Activated CD4-positive, alpha-beta T cell treated with anti-CD3 and anti-CD28 coated beads, Interleukin-2, amount 10 ng/mL, durations not matched to agents 24 days and 14 days (primary cell): ENCODE measurements at places on chromosomes 5 and 9.

DNA sequence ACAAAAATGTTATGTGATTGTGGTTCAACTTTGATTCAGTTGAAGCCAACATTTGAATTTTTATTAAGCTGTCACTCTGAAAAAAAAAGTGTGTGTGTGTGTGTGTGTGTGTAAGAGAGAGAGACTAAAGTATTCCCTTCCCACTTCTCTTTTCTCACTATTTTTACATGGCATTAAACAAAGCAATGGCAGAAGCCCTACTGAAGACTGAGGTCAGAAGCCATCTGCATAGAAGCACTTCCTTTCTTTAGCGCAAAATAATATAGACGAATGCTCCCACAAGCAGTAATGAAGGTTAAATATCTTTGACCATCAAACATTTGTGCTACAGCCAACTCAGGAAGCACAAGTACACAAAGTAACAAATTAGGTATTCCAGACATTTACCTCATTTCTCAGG lies 540.5 kb downstream of the KCTD16 start:
- no peak overlapping the region for H3K27ac ChIP-seq
- no peaks in the 10 kb centered on the region for H3K27me3 ChIP-seq
- no peak overlapping the region for H3K4me3 ChIP-seq
- no peak for DNase-seq

- DNase-seq: no peak
- peaks cover 8% of the 10 kb centered on the region for H3K36me3 ChIP-seq
- H3K27me3 ChIP-seq: no peaks in the 10 kb centered on the region
- no peak overlapping the region for H3K4me3 ChIP-seq
Observed at GRCh38 chr5:102794047-102794446, 38.9 kb downstream of the PAM start.

DNA sequence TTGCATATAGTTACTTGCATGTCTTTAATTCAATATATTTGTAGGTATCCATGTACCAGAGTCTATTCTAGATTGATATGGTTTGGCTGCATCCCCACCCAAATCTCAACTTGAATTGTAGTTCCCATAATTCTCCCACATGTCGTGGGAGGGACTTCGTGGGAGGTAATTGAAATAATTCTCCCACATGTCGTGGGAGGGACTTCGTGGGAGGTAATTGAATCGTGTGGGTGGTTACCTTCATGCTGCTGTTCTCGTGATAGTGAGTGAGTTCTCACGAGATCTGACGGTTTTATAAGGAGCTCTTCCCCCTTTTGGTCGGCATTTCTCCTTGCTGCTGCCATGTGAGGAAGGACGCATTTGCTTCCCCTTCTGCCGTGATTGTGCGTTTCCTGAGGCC lies 16.5 kb downstream of the FBXL7 start:
- no peaks in the 10 kb centered on the region for H3K36me3 ChIP-seq
- DNase-seq: no peak
- H3K4me3 ChIP-seq: no peak overlapping the region
- H3K27ac ChIP-seq: no peak overlapping the region
- H3K4me1 ChIP-seq: no peaks in the 10 kb centered on the region

- H3K27ac ChIP-seq: peak overlapping the region; percentile 86
- H3K27me3 ChIP-seq: peaks cover 20% of the 10 kb centered on the region
- DNase-seq: no peak
- H3K4me3 ChIP-seq: peak overlapping the region; percentile 92
- H3K36me3 ChIP-seq: peaks cover 9% of the 10 kb centered on the region
Observed at GRCh38 chr5:56908942-56909293, 478 bp upstream of the SETD9 start.

DNA sequence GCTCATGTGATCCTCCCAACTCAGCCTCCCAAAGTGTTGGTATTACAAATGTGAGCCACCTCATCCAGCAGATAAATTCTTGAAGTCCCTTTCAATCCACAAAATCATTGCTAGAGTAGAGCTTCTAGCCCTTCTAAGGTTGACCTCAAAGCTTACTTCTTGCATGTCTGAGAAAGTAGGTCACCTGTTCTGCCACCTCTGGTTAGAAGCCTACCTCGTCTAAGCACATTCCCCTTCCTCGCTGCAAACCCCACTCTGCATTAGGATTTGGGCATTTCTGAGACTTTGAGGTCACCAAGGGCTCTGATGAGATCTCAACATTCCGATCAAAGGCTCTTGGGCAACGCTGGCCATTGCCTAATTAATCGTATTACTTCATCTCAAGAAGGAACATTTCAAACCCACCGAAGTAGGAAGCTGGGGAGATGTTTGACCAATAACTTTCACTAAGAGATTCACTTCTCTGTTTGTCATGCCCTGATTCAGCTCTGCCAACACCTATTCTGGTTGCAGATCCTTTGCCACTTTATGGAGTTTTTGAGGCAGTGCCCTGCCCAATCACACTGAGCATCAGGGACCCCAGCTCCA lies 8.6 kb downstream of the ADAM19 start:
- peaks cover 82% of the 10 kb centered on the region for H3K4me1 ChIP-seq
- peaks cover 86% of the 10 kb centered on the region for H3K36me3 ChIP-seq
- peak overlapping the region; percentile 56 for H3K27ac ChIP-seq
- no peak for DNase-seq
- no peaks in the 10 kb centered on the region for H3K27me3 ChIP-seq
- peak overlapping the region; percentile 60 for H3K4me3 ChIP-seq

DNA sequence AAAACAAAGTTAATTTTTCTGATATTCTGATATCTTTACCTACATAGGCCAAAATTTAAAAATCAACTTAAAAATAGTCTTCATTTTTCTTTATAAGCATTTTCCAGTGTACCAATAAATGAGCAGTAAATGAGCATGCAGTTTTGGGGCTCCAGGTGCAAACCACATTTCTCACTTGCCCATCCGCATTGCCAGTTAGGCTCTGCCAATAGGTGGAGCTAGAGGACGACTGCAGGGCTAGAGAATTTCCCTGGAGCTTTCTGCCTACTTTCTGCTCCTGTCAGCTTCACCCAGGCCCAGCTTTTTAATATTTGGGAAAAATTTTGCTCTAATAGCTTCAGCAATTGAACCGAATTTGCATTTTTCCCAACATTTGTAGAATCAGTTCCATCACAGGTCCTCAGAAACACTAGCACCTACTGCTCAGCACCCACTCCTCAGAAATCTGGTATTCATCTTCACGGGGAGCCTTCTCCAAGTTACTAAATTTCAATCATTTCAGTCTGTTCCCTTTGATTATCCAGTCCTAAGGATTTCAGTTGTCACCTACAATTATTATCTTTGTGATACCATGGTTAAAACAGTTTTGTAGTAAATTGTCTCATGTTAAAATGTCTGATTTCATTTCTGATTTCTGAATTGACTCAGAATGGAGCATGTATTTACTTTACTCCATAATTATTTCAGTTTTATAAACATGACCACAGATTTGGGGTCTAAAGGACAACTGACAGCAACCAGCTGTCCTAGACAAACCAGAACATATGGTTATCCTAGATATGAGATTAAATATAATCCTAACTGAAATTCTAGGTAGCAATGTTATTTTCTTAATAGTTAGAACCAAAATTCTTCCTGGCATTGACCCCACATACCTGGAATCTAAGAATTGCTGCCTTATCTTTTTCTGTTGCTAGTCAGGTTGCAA lies 104.6 kb upstream of the FAM174A start:
- no peaks in the 10 kb centered on the region for H3K36me3 ChIP-seq
- H3K4me1 ChIP-seq: no peaks in the 10 kb centered on the region
- no peak overlapping the region for H3K27ac ChIP-seq
- H3K27me3 ChIP-seq: no peaks in the 10 kb centered on the region
- H3K4me3 ChIP-seq: no peak overlapping the region

DNA sequence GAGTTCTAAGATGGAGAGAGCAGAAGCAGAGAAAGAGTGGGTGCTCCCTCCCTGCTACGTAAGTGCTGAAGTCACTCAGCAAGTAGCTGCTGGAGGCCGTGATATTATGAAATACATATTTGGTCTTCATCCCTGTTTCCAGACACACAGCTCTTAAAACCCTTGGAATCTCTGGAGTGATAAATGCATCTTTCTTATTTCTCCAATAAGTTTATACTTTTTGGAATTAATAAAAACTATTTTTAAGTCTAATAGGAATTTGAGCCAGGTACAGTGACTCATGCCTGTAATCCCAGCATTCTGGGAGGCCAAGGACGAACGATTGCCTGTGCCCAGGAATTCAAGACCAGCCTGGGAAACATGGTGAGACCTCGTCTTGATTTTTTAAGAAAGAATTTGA lies 60.6 kb downstream of the AUH start:
- peaks cover 39% of the 10 kb centered on the region for H3K36me3 ChIP-seq
- peaks cover 18% of the 10 kb centered on the region for H3K4me1 ChIP-seq
- no peaks in the 10 kb centered on the region for H3K27me3 ChIP-seq

DNA sequence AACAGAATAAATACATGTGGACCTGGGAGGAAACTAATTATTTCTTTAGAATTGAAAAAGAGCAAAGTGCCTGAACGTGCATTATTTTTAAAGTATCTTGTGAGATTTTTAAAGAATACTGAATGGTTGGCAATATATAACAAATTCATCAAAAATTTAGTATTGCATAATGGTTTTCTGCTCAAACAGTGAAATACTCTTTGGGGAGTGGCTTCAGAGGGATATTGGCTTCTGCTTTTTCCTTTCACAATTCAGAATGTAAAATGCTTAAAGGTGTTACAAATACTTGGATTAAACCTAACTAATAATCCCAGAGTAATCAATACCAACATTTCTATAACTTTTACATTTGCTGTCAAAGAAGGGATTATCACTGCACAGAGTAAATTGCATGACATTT lies 379.3 kb upstream of the CHD1 start:
- no peaks in the 10 kb centered on the region for H3K36me3 ChIP-seq
- H3K27me3 ChIP-seq: no peaks in the 10 kb centered on the region
- H3K4me1 ChIP-seq: no peaks in the 10 kb centered on the region
- H3K27ac ChIP-seq: no peak overlapping the region
- no peak for DNase-seq

- H3K4me3 ChIP-seq: no peak overlapping the region
- no peaks in the 10 kb centered on the region for H3K4me1 ChIP-seq
- H3K36me3 ChIP-seq: peaks cover 63% of the 10 kb centered on the region
- no peak overlapping the region for H3K27ac ChIP-seq
Observed at GRCh38 chr9:32483343-32483742, 42.7 kb downstream of the RIGI start.

DNA sequence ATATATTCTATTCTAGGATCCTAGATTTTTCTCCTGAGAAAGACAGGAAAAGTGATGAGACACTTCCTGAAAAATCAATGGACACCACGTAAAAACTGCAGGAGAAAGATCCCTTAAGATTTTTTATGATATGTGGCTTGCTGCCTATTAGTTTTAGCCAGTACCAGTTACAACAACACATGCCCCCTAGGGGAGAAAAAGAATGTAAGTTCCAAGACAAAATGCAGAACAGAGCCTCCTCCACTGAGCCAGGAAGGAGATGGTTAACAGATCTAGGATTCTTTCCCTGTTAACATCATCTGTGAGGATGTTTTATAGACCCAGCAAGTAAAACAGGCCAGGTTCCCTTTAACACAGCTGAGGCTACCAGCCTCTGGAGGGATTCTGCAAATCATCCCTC lies 574.7 kb downstream of the TLE4 start:
- no peak overlapping the region for H3K4me3 ChIP-seq
- no peak overlapping the region for H3K27ac ChIP-seq
- no peaks in the 10 kb centered on the region for H3K4me1 ChIP-seq
- no peak for DNase-seq
- H3K27me3 ChIP-seq: no peaks in the 10 kb centered on the region

DNA sequence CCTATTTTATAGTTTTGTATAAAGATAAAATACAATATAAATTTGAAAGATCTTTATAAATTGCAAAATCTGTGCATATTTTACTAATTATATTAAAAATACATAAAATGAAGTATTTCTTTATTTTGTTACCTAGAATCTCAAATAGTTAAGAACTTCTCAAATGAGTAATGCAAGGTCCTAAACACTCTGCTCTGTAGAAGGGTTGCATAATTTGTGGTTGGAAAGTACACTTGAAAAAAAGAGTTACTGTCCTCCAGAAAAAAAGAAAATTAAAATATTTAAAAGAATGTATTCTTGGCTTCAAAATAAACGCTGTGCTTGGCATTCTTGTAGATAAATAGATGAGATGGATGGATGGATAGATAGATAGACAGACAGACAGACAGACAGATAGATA lies 428.8 kb upstream of the CDH6 start:
- H3K4me3 ChIP-seq: no peak overlapping the region
- no peak for DNase-seq
- H3K27ac ChIP-seq: no peak overlapping the region
- no peaks in the 10 kb centered on the region for H3K4me1 ChIP-seq
- no peaks in the 10 kb centered on the region for H3K27me3 ChIP-seq

DNA sequence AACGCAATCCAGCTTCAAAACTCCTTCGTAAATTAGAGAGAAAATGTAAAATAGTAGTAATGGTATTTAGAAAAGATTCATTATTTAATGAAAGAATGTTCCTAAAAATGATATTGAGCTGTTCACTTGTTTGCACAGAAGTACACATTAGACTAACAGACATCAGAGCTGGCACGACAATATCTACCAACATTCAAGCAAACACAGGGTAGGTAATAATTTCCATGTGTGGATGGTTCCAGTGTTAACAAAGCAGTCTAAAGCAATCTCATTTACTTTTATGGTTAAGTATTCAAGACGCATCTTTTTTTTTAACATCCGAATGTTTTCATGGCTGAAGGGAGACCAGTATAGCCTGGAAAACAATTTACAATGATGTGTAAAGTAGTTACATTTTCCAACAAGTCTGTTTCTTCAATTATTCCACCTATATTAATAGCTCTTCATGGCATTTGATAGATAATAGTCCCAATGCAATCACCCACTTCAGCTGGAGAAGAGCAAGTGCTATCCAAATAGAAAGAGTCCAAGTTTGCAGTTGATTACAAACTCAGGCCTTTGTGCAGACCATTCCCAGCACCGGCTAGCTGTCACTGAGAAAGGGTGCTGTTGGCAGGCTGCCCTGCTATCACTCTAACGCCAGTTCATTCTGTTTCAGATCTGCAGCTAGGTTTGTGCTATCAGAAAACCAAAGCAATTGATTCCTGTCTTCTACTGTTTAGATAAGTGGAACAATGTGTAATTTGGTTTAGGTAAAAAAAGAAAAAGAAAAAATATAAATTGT lies 458.8 kb downstream of the DTWD2 start:
- H3K27me3 ChIP-seq: peaks cover 2% of the 10 kb centered on the region
- no peaks in the 10 kb centered on the region for H3K4me1 ChIP-seq
- H3K36me3 ChIP-seq: no peaks in the 10 kb centered on the region

DNA sequence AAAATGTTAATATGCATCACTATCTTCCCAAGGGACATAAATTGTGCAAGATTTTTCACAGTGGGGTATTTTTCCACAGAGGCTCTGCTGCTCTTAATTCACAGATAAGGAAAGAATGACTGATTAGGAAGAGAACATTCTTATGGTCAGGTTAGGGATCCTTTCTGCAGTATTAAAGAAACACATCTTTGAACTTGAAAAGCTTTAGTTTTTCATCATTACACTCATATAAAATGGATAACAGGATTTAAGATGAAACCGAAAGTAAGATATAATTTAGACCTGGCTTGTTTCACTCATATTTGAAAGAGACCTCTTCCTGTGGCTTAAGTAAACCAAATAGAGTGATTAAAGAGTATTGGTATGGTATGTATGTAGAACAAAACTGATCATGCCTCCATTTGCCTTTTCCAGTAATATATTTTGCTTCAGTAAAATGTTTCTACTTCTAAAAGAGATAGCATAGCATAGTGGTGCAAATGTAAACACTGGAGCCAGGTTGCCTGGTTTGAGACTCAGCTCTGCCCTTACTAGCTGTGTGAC lies 160.0 kb downstream of the PRR16 start:
- DNase-seq: no peak
- no peaks in the 10 kb centered on the region for H3K36me3 ChIP-seq
- H3K4me3 ChIP-seq: no peak overlapping the region
- H3K4me1 ChIP-seq: no peaks in the 10 kb centered on the region
- H3K27ac ChIP-seq: no peak overlapping the region
- no peaks in the 10 kb centered on the region for H3K27me3 ChIP-seq

- no peaks in the 10 kb centered on the region for H3K27me3 ChIP-seq
- H3K27ac ChIP-seq: no peak overlapping the region
- H3K4me3 ChIP-seq: no peak overlapping the region
- no peaks in the 10 kb centered on the region for H3K36me3 ChIP-seq
- no peaks in the 10 kb centered on the region for H3K4me1 ChIP-seq
- no peak for DNase-seq
Observed at GRCh38 chr5:117588611-117589010, 1014.0 kb upstream of the SEMA6A start.
